ENCODE measurements at places on chromosomes 1 and 21.
A peak's percentile ranks its signal among the peaks of the same experiment; 100 is the strongest.

DNA sequence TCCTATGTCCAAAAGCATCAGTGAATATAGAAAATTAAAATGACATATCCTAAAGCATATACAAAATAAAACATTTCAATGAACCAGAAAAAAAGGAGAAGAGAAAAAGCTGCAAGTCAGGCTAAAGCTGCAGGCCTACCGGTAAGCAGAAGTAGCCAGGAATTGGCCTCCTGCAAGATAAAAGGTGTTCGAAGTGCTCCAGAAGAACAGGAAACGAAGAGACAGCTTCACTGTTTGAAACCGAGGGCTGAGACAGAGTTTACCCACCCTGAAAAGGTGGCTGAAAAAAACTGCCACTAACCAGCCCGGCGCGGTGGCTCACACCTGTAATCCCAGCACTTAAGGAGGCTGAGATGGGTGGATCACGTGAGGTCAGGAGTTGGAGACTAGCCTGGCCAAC, 37.4 kb downstream of the NSL1 start:
- DNase-seq: no peak

- no peak for DNase-seq
These were observed 28.1 kb downstream of the PDE9A start for GRCh38 chr21:42681296-42682206.

DNA sequence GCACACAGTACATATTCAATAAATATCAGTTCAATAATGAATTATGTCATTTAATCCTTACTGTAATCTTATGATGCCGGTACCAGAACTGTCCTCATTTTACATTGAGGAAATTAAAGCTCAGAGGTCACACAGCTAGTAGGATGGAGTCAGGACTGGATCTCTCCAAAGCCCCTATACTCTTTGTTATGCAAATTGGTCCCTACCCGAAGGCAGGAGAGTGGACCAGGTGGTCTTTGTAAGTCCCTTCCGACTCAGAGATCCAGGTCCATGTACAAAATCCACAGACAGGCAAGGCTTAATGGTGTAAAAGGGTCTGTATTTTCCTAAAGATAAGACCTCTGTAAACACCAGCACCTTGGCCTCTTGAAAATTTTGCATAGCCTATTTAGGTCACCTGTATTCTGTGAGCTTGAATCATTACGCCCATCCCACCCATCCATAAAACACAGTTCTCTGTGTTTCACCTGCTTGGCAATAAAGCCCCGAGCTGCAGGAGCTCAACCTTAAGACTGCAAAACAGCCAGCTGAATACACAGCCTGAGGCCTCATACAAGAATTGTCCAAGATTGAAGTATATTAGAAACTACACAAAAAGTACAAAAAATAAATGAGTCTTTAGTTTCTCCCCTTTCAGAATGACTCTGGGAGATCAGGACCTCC, 41.7 kb downstream of the PLXNA2 start:
- no peak for DNase-seq

DNA sequence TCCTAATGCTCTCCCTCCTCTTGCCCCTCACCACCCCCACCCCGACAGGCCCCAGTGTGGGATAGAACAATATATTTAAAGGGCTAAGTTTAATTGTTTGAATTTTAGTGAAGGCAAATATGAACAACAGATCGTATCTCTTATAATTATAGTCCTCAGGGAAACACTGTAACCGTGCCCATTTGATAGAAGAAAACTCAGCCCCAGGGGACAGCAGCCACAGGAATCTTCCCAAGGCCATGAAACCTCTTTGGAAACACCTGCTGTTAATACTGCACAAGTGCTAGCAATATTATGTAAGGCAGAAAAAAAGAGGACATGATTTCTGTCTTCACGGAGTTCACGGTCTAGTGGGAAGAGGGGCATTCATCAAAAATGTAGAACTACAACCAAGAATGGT, 142.2 kb downstream of the URB2 start:
- no peak for DNase-seq

- DNase-seq: no peak
These were observed 148.0 kb upstream of the LMO4 start for GRCh38 chr1:87180682-87181081.

DNA sequence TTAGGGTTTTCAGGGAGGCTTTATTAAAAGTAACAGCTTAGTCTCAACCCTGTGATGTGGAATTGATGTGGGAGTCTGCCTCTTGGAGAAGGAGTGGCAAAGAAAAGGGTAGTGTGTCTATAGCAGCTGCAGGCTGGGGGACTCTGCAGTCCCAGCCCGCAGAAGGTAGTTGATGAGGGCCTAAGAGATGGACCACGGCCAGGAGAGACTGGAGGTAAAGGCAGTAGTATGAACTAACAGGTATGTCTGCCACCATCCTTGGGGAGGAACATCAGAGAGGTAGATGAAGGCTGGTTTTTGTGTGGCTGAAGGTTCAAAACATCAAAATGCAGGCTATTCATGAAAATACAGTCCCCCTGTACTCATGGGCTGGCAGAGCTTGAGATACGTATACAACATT, 112.1 kb downstream of the KCTD3 start:
- DNase-seq: no peak

GRCh38 chr1:20883766-20884165, 96.7 kb upstream of the HP1BP3 start:
- DNase-seq: no peak

- DNase-seq: no peak
These were observed 480.0 kb upstream of the USP24 start for GRCh38 chr1:55695151-55695550.

DNA sequence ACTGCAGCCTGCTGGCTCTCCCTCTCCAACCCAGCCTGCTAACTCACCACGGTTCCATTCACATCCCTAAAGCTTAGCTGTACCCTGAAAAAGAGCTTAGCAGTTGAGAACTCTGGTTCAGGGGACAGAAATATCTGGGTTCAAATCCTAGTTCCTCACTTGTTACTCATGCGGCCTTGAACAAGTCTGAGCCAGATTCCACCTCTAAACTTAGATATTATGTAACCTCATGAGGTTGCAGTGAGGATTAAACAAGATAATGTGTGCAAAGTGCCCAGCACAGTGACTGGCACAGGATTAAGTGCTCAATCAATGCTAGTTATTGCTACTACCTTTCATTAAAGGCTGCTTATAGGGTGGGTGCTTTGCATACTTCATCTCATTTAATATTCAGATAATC, 41.3 kb upstream of the DHCR24 start:
- DNase-seq: no peak

DNA sequence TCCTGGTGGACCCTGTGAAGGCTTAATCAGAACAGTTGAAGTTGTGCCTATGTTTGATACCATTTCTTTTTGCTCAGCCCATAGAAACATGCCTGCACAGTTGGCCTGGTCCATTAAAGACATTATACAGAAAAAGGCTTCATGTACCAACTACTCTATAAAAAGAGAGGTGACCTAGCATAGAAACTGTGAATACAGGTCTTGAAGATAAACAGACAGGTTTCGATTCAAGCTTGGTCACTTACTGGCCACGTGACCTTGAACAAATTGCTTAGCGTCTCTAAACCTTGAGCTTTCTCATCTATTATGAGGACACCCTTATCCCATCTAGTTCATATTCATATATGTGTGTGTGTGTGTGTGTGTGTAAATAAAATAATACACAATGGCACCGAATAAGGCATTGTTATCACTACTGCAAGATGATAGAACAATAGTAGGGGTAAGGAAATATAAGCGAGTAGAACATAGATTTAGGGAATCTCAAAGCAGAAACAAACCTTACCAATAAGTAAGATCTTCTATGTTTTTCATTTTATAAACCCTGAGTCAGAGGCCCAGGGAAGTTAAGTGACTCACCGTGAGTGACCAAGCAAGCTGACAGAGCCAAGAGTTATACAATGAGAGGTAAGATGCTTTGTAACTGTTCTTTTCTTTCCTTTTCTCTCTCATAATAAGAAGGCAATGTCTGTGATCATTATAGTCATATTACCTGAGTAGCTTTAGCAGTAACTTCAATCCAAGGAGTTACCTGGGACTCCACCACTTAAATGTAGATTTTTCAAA, 476.8 kb upstream of the DEPDC1 start:
- peak; percentile 4 for DNase-seq

DNA sequence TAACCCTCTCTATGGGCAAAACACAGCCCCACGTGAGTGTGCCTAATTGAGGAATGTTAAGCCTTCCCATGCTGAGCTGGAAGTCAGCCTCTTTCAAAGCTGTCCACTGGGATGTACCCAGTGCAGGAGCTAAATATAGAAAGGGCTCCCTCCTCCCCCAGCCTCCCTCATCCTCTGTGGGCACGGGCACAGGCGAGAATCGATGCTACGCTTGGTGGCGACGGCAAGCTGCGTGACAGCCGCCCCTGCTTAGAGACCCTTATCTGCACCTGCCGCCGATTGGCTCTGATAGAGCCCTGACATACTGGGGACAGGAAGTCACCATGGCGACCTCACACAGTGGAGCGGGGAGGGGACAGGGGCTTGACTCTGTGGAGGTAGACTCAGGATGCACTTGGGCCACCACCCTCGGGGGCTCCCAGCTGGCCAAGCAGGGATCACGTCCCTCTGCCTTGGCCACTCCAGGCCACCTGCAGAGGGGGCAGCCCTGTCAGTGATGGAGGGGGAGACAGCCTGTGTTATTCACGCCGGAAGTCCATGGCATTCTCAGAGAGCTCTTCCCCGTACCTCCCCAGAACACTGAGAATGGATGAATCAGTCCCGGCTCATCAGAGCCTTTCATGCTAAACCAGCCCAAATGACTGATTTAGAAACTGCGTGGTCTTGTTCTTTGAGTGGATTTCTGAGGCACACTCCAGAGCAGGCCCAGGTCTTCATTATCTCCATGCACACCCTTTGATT, 84.8 kb downstream of the KCND3 start:
- peak; percentile 17 for DNase-seq

- no peak for DNase-seq
These were observed 29.3 kb downstream of the KPNA6 start for GRCh38 chr1:32137111-32137510.

All from AG08395 (cell line).